ENCODE measurements at places on chromosomes 2 and 18.

DNA sequence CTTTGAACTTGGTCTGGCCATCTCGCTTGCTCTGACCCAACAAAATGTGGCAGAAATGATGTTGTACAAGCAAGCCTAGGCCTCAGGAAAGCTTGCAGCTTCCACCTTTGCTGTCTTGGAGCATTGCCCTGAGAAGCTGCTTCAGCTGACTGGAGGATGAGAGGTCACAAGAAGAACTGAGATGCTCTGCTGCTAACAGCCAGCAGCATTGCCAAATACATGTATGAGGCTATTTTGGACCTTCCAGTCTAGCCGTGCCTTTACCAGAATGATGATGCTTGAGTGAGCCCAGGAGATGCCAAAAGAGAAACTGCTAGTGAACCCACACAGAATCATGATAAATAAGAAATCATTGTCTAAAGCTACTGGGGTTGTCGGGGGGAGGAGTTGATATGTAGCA, 13.2 kb upstream of the ITGAV start:
- DNase-seq, result no peak

DNA sequence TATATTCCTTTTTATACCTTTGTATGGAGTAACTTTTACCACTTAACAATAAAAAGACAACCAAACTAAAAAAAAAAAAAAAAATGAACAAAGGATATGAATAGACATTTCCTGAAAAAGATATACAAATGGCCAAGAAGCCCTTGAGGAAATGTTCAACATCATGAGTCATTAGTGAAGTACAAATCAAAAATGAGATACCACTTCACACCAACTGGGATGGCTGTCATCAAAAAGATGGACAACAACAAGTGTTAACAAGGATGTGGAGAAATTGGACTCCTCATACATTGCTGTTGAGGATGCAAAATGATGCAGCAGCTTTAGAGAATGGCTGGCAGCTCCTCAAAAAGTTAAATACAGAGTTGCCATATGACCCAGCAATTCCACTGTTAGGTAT, 22.6 kb upstream of the SCYGR2 start:
- no peak for DNase-seq

- no peak for DNase-seq
Observed at GRCh38 chr18:41458376-41458775, 496.7 kb upstream of the PIK3C3 start.

- DNase-seq, result no peak
Observed at GRCh38 chr2:83531206-83531826, 927.8 kb downstream of the SUCLG1 start.

GRCh38 chr2:239502430-239503186, 101.8 kb upstream of the HDAC4 start:
- no peak for DNase-seq

GRCh38 chr2:34806396-34806795, 1207.3 kb upstream of the FAM98A start:
- no peak for DNase-seq

DNA sequence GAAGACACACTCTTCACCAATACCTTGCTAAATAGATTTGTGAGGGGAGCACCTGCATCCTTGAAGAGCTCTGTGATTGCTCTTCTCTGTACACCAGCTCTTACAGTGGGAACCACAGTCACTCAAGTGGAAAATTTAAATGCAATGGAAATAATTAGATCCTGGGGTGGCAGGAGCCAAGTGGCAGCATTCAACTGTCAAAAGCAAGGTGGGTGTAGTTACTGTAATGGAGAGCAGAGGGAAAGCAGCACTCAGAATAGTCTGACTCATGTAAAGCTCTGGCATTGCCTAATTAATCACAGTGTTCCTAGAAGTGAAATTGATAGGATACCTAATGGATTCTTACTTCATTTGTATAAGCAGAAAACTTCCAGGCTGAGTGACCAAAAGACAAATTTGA, 245.8 kb downstream of the KCNE4 start:
- DNase-seq, result no peak

GRCh38 chr2:36486521-36487044, 111.4 kb downstream of the FEZ2 start:
- no peak for DNase-seq

DNA sequence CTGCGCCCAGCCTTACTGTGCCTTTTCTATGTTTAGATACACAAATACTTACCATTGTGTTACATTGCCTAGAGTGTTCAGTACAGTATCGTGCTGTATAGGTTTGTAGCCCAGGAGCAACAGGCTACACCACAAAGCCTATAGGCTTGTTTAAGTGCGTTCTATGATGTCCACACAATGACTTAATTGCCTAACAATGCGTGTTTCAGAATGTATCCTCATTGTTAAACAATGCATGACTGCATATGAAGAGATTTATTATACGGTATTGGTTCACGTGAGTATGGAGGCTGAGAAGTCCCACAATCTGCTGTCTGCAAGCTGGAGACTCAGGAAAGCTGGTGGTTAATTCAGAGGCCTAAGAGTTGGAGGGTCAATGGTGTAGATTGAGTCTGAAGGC, 46.1 kb upstream of the MGAT4A start:
- no peak for DNase-seq

DNA sequence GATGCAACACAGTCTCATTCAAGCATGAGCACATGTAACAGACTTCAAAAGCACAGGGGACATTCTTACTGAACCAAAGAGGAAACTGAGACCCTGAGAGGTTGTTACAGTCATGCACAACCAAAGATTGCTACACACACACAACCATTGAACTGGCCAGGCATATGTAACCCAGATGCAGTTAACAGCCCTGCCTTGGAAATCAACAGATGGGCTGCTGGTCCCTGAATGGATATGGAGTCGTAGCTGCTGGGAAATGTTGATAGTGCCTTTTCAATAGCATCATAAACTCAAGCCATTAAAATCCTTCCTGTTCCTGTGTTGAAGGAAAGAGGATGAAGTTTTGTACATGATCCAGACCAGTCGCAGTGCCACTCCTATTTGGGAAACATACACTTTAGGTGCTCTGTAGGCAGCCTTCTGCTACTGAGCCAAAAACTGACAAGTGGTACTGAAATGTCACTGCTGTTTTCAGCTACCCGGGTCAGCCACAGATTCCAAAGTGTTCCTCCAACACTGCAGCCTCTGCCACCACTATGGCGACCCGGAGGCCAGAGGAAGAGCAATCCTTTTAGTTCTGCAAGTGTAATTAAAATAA, 143.9 kb downstream of the CCBE1 start:
- DNase-seq, result no peak

GRCh38 chr2:197097578-197098366, 171.3 kb upstream of the PGAP1 start:
- DNase-seq, result no peak

GRCh38 chr2:9187620-9188214, 18.9 kb upstream of the ASAP2 start:
- no peak for DNase-seq

GRCh38 chr18:64097497-64097896, 51.4 kb downstream of the LINC00305 start:
- peak; percentile 43 for DNase-seq

DNA sequence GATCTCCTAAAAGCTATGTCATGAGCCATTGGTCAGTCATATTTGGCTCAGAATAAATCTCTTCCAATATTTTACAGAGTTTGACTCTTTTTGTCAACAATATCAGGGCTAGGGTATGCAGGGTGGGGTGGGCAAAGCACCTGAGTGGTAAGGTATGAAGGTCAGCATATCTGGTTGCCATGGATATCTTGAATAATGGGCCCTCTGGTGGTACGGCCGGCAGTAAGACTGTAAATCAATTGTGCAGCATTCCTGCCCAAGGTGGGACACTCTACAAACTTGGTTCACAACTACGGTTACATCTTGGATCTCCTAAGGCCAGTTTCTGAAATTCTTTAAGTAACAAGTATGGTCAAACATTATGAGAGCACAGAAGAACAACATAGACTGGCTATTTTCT, 119.6 kb downstream of the SPOPL start:
- DNase-seq, result no peak

GRCh38 chr2:226483745-226484619, 315.6 kb downstream of the IRS1 start:
- DNase-seq, result no peak

GRCh38 chr2:164143183-164143930, 407.5 kb upstream of the FIGN start:
- DNase-seq, result no peak

GRCh38 chr2:235390108-235390815, 103.6 kb upstream of the AGAP1 start:
- DNase-seq, result peak; percentile 59

GRCh38 chr2:227480528-227480927, 8.6 kb downstream of the AGFG1 start:
- no peak for DNase-seq

GRCh38 chr2:11506611-11506969, 27.3 kb upstream of the GREB1 start:
- no peak for DNase-seq

- DNase-seq, result no peak
Observed at GRCh38 chr18:9868857-9869714, 16.7 kb upstream of the TXNDC2 start.

- DNase-seq, result peak; percentile 74
Observed at GRCh38 chr2:176554101-176555048, 285.1 kb downstream of the MTX2 start.

- DNase-seq, result no peak
Observed at GRCh38 chr2:106075048-106075447, 119.1 kb downstream of the UXS1 start.

DNA sequence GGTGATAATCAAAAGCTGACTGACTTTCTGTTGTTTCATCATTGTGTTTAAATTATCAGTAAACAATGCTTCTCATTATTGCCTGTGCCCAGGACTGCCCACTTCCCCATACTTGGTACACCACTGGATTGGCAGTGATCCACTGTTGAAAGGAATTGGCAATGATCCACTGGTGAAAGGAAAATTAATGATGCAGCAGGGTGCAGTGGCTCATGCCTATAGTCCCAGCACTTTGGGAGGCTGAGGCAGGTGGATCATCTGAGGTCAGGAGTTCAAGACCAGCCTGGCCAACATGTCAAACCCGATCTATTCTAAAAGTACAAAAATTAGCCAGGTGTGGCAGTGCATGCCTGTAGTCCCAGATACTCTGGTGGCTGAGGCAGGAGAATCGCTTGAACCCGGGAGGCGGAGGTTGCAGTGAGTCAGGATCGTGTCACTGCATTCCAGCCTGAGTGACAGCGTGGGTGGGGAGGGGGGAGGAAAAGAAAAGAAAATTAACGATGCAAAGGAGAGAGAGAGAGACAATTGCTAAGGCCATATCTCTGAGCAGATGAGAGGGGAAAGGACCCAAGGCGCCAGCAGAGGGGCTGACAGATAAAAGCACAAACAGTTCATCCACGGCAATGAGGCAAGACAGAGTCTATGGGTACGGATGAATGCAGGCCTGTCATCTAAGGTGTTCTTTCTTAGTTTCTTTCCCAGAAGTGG, 10.2 kb upstream of the GTF2A1L start:
- DNase-seq, result no peak

- no peak for DNase-seq
Observed at GRCh38 chr2:136055929-136056688, 61.8 kb downstream of the CXCR4 start.

GRCh38 chr2:29532436-29532835, 388.9 kb downstream of the ALK start:
- DNase-seq, result no peak

GRCh38 chr2:11213975-11214374, 58.7 kb downstream of the SLC66A3 start:
- DNase-seq, result no peak

- peak; percentile 24 for DNase-seq
Observed at GRCh38 chr18:3478262-3478978, 28.4 kb downstream of the TGIF1 start.

DNA sequence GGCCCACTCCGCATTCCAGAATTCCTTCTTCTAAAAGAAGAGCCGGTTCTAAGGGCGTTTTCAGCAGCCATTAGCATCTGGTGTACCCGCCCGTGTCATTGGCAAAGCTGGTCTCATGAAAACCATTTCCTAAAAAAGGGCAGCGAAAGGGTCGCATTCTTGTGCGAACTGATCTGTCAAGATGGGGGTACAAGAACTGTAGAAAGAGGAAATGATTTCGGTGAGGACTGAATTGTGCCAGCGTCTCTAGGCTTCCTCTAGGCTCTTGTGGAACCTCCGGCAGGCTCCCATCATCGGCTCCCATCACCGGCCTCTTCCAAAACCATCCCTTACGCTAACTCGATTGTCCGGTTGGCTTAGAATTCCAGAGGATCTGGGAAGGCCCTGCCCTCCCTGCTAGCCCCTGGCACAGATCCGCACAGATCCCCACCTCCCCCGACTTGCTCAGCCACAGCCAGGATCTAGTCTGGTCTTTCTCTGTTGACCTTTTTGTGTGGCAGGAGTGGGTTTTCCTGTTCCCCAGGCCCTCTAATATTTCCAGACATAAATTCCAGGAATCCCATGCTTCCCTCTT, 1.3 kb downstream of the RAB31 start:
- DNase-seq, result peak; percentile 31
